ENCODE measurements at places on chromosomes 11 and 22.

- no peak for DNase-seq
Observed at GRCh38 chr22:39994566-39995392, at the start of gene FAM83F. Gene FAM83F (plus strand): TSS chr22:39994954. CDS start chr22:39995043, 89 bp downstream.

- DNase-seq = no peak
Observed at GRCh38 chr22:44848296-44848741, 95.9 kb downstream of the ARHGAP8 start.

- DNase-seq = no peak
Observed at GRCh38 chr22:19136915-19137314, 5.8 kb downstream of the TSSK2 start.

- no peak for DNase-seq
Observed at GRCh38 chr11:12291313-12291712, 86.1 kb upstream of the PARVA start.
